ENCODE measurements at places on chromosomes 2 and 18.

- no peak for DNase-seq
Observed at GRCh38 chr2:176744146-176744545, 468.4 kb upstream of the HNRNPA3 start.

GRCh38 chr2:234661175-234661574, 164.3 kb upstream of the ARL4C start:
- no peak for DNase-seq

DNA sequence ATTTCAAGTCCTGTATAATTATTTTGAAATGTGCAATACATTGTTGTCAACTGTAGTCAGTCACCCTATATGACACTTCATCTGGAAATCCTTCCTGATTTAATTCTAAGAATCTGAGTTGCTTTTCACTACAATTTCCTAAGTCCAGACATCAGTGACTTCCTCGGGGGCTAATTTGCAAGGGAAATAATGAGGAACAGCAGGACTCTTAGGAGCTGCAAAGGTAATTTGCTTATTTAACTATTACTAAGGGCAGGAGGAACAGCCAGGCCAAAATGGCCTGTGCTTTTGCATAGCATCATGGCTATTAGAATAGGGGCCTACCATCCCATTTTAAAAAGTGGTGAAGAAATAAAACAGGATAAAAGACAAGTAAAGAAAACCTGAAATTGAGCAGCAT, 178.8 kb downstream of the MC4R start:
- DNase-seq = no peak

- no peak for DNase-seq
Observed at GRCh38 chr2:42902939-42903709, 110.7 kb upstream of the HAAO start.

DNA sequence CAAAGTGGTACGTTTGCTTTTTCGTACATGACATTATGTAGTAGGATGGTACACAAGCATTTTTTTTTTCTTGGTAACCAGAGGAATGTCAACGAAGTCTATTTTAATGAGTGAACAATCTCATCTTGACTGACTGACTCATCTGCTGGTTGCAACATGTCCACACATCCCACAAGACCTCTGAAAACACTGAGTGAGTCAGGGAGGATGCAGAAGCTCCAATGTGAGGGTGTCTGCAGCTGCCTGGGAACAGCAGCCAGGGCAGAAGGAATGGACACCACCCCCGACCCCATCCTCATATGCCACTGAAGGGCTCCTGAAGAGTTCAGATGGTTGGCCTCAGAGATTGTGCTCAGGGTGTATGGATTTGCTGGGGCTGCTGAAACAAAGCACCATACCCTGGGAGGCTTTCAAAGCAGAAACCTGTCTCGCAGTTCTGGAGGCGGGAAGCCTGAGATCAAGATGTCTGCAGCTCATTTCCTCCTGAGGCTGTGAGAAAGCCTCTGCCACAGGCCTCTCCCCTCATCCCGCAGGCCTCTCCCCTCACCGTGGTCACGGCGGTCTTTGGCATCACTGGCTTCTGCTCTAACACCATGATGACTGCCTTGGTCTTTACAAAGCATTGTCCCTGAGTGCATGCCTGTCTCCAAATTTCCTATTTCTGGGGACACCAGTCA, 124.6 kb downstream of the LRATD1 start:
- no peak for DNase-seq

DNA sequence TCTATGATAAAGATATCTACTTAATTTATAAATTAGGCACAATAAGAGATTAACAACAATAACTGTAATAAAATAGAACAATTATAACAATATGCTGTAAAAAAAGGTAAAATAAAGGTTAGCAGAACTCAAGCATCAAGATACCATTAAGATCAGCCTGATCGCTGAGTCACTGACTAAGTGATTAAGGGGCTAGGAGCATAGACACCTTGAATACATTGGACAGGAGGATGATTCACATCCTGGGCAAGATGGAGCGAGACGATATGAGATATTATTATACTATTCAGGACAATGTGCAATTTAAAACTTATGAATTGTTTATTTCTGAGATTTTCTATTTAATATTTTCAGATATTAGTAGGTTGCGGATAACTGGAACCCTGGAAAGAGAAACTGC, 1277.8 kb upstream of the ZEB2 start:
- no peak for DNase-seq

- no peak for DNase-seq
Observed at GRCh38 chr2:170271340-170271739, 93.4 kb downstream of the MYO3B start.

DNA sequence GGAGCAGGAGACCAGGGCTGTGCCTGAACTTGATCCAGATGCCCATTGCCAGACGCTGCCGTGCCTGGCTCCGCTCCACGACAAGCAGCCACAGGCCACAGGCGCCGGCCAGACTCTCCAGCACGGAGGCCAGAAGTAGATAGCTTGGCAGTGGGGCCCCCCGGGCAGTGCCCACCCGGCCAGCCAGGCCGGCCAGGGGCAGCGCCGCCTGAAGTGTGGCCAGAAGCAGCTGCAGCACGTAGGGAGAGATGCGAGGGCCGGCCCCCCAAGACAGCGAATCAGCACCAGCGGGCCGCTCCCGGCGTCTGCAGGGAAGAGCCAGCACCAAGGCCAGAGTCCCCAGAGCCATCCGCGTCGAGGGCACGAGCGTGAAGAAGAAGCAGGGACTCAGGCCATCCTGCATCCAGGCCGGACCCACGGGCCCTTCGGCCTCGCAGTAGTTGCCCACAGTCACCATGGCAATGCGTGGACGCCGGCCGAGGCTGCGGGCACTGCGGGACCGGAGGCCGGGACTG, 484 bp downstream of the ABCB6 start:
- no peak for DNase-seq

GRCh38 chr2:66692521-66693054, 257.7 kb downstream of the MEIS1 start:
- DNase-seq = no peak

GRCh38 chr18:63868546-63868945, 19.0 kb upstream of the SERPINB2 start:
- DNase-seq = no peak

DNA sequence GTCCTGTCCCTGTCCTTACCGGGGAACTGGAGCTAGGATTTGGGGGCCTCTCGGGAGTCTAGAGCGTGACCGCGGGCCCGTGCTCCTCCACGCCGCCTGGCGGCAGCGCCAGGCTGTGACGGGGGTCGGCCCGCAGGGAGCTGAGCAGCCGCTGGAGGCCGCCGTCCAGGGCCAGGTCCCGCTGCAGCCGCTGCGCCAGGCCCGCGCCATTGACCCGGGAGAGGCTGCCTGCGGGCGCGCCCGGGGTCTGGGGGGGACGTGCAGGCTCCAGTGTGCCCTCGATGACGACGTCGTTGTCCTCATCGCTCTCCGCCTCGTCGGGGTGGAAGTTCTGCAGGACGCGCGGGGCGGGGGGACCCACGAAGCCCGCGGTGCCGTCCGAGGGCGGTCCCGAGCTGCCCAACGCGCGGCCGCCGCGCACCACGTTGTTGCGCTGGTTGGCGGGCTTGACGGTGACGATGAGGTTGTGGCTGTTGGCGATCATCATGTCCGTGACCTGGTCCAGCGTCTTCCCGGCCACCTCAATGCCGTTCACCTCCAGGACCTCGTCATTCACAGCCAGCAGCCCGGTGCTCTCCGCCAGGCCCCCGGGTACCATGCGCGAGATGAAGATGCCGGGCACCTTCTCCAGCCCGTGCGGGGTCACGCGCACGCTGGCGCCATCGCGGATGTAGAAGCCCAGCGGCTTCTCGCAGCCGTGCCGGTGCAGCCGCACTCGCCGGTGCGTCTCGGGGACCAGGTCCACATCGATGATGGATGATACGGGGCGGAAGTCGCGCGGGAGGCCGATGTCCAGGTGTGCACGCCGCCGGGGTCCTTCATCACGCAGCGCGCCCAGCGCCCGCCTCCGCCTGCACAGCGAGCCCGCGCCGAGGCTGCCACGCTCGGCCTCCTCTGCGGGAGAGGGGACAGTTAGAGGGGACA, 50.9 kb downstream of the ADNP2 start:
- DNase-seq = peak; percentile 56

DNA sequence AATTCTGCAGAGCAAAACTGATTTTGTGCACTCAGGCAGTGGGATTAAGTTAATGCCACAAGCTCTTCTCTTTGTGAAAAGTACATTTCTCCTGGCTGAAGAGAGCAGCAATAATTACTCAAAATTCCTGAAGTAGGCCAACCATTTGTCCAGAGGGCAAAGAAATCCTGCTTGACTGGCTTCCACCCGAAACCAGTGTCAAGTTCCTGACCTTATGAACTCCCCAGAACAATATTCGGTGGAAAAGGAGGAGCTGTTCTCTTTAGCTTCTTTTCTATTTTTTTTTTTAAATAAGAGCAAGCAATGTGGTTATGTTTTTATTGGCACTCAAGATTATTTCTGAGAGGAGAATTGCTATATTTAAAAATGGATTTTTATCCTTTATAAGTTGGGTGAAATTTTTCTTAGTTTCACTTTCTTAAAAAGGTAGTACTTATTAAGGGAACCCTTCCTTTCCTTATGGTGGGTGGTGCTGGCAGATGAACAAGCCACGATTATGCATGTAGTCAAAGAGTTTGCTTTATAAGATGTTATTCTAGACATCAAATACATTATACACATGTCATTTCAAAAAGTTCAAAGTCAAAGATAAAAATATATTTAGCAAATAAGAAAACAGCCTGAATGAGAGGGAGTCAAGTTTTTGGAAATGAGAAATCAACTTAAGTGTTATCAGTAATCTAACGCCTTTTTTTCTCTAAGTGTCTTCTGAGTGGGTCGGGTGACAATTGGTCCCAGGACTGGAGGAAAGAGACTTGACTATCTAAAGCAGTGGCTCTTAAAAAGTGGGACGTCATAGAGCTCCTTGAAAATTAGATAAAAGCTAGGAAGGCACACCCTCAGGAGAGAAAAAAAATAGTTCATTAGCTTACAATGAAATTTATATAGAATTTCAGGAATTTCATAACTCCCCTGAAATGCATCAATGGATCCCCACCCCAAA, 194.5 kb downstream of the IKZF2 start:
- no peak for DNase-seq

DNA sequence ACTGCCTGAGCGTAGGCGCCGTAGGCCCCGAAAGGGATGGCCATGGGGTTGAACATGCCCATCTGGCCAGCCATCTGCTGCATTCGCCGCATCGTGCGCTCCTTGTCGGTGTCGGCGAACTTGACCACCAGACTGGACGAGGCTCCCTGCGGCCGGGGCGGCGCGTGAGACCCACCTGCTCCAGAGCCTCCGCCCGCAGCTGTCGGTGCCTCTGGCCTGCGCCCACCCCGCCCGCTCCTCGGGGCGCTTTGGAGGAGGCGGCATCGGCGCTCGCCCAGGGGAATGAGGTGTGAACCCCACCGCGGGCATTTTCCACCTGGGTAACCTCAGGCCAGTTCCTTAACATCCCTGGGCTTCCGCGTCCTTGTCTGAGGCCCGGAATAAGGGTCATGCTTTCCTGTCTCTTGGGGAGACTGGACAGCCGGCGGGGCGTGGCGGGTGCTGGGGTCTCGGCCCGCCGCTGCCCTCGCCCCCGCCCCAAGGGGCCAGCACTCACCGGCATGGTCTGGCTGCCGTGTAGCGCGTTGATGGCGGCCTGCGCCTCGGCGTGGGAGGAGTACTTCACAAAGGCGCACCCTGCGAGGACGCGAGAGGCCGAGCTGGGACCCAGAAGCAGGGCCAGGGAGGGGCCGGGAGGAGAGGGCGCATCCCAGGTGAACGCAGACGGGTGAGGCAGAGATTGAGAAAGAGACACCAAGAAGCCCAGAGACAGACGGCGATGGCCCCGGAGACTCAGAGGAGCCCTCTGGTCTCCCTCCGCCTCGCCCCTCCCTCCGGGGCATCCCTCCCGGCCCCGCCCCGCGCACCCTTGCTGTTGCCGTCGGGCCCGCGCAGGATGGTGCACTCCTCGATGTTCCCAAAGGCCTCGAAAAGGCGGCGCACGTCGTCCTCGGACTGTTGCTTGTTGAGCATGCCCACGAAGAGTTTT, 291.0 kb downstream of the CELF4 start:
- no peak for DNase-seq

GRCh38 chr2:20641123-20641985, 9.5 kb downstream of the HS1BP3 start:
- no peak for DNase-seq

DNA sequence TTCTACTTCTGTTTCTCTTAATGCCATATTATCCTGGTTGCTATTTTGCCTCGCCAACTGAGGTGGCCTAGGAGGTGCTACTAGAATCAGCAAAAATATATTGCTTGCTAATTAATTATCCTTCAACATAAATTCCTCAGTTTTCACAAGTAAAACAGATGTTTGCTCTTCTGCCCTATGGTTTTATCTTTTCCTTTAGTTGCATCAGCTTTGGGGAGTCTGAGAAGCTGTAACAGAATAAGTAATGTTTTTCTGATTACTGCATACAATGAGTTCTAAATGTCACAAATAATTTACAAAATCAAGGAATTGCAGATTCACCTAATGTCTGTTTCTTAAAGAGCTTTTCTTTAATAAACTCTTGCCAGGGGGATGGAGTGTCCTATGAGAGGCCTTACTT, 36.7 kb downstream of the GULP1 start:
- DNase-seq = no peak

GRCh38 chr2:3001615-3002560, 375.7 kb downstream of the EIPR1 start:
- no peak for DNase-seq

GRCh38 chr2:28321426-28321825, 71.2 kb upstream of the FOSL2 start:
- peak; percentile 37 for DNase-seq

DNA sequence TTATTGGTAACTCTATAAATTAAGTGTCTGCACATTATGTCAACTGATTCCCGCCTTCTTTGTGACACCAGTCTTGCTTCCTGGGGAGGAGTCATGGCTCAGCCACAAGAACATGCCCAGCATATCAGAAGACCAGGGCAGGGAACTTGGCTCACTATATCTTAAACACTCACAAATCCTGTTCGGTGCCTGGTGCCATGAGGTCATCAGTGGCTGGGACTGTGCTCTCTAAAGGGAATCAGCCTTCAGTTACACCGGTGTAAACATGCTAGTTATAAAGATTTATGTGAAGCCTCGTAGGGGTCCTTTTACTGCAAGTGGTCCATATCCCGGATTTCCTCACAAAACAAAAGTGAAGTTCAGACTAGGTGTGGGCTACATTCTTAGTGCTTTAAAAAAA, 73.1 kb upstream of the ZNF521 start:
- no peak for DNase-seq
